Smooth muscle cell of trachea (primary cell): ENCODE measurements at places on chromosomes 6 and 20. TPM values are rescaled to one million over a fixed set of nuclear protein-coding genes. Genes with fewer than 3 reads are reported as not detected.

GRM4 gene
- total RNA-seq, result under 0.01 TPM in 1 of 2 replicates, not detected in the other

GPR63 gene
- total RNA-seq, result 0.29 and 0.99 TPM in 2 replicates

PNPLA1 gene
- total RNA-seq, result not detected in 2 replicates

PAX1 gene
- total RNA-seq, result not detected in 2 replicates

HNF4A gene
- not detected in 2 replicates for total RNA-seq

SIM1 gene
- not detected in 2 replicates for total RNA-seq

HLA-DQA1 gene
- total RNA-seq, result not detected in 2 replicates

TGM3 gene
- under 0.01 TPM in 1 of 2 replicates, not detected in the other for total RNA-seq

CRISP2 gene
- total RNA-seq, result not detected in 2 replicates

TREML2 gene
- not detected in 2 replicates for total RNA-seq

RAD21L1 gene
- total RNA-seq, result under 0.01 TPM in 1 of 2 replicates, not detected in the other

PDE7B gene
- total RNA-seq, result 45.7 and 48.1 TPM in 2 replicates

ETV7 gene
- total RNA-seq, result 0.29 and 0.99 TPM in 2 replicates

SLC17A1 gene
- total RNA-seq, result not detected in 2 replicates

SIRPG gene
- total RNA-seq, result not detected in 2 replicates

PAK5 gene
- total RNA-seq, result under 0.01 TPM in 1 of 2 replicates, not detected in the other

RPL10A gene
- 1,896 and 2,774 TPM in 2 replicates for total RNA-seq

GTPBP2 gene
- total RNA-seq, result 61.5 and 67.6 TPM in 2 replicates

PRICKLE4 gene
- 0.83 TPM in 1 of 2 replicates, not detected in the other for total RNA-seq

HDGFL1 gene
- not detected in 2 replicates for total RNA-seq

BEND3 gene
- 0.73 and 2.0 TPM in 2 replicates for total RNA-seq

MYT1 gene
- under 0.01 TPM in 1 of 2 replicates, not detected in the other for total RNA-seq

OOEP gene
- total RNA-seq, result 0.29 TPM in 1 of 2 replicates, not detected in the other

BHLHE23 gene
- total RNA-seq, result not detected in 2 replicates

OR2H2 gene
- total RNA-seq, result not detected in 2 replicates

CALHM6 gene
- 0.33 and 0.44 TPM in 2 replicates for total RNA-seq

NKAIN4 gene
- not detected in 2 replicates for total RNA-seq

USP49 gene
- 2.2 and 5.5 TPM in 2 replicates for total RNA-seq

KIAA1755 gene
- total RNA-seq, result 4.1 and 4.3 TPM in 2 replicates

OLIG3 gene
- 0.17 TPM in 1 of 2 replicates, not detected in the other for total RNA-seq

SIRPB1 gene
- 0.29 and 1.2 TPM in 2 replicates for total RNA-seq

APOBEC2 gene
- total RNA-seq, result not detected in 2 replicates

EPHA7 gene
- 0.29 TPM in 1 of 2 replicates, not detected in the other for total RNA-seq

UBE2C gene
- total RNA-seq, result 3.0 and 27.8 TPM in 2 replicates

LST1 gene
- not detected in 2 replicates for total RNA-seq

CABLES2 gene
- total RNA-seq, result 1.0 and 1.7 TPM in 2 replicates

CD109 gene
- 34.1 and 98.2 TPM in 2 replicates for total RNA-seq

C20orf144 gene
- under 0.01 and 0.44 TPM in 2 replicates for total RNA-seq

SAMD10 gene
- 0.58 and 0.99 TPM in 2 replicates for total RNA-seq

PPP1R3D gene
- total RNA-seq, result 5.4 and 8.9 TPM in 2 replicates

C20orf202 gene
- under 0.01 TPM in 2 replicates for total RNA-seq

RFX6 gene
- total RNA-seq, result not detected in 2 replicates

MYB gene
- total RNA-seq, result 0.29 TPM in 1 of 2 replicates, not detected in the other

METTL24 gene
- 0.33 and 0.44 TPM in 2 replicates for total RNA-seq

CRYBG1 gene
- total RNA-seq, result 12.6 and 15.6 TPM in 2 replicates

SAMD5 gene
- total RNA-seq, result 0.99 and 2.6 TPM in 2 replicates

MRPL18 gene
- 78.4 and 107 TPM in 2 replicates for total RNA-seq

TEAD3 gene
- total RNA-seq, result 12.9 and 13.5 TPM in 2 replicates

WFDC2 gene
- total RNA-seq, result not detected in 2 replicates

HTR1B gene
- total RNA-seq, result 0.15 and 0.17 TPM in 2 replicates

GTSF1L gene
- not detected in 2 replicates for total RNA-seq

FAM184A gene
- 0.29 and 0.50 TPM in 2 replicates for total RNA-seq

RNF182 gene
- total RNA-seq, result 2.3 and 3.8 TPM in 2 replicates

LY6G5B gene
- 3.2 and 3.8 TPM in 2 replicates for total RNA-seq

IL17A gene
- not detected in 2 replicates for total RNA-seq

HRH3 gene
- total RNA-seq, result not detected in 2 replicates

ULBP2 gene
- 0.99 and 2.5 TPM in 2 replicates for total RNA-seq

PDE10A gene
- total RNA-seq, result 1.5 and 2.5 TPM in 2 replicates

BMP7 gene
- total RNA-seq, result not detected in 2 replicates
